ENCODE measurements at places on chromosomes 4 and X. TPM values are rescaled to one million over a fixed set of nuclear protein-coding genes. Genes with fewer than 3 reads are reported as not detected.

DNA sequence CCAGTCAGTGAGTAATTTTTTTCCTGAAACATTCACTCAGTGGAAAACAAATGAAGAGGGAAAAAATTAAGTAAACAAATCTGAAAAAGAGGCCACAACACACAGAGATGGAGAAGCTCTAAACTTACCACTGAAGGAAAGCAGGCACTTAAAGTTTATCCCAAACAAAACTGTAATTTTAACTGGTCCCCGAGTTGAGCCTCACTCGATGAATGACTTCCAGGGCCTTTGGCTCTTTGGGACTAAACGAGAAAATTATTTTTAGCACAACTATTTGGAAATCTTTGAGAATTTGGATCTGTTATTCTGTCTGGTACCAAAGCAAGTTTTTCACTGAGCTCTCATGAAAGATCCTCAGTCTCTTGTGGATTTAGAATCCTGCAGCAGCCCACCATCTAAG lies at the start of gene C1QTNF7:
TSS of gene C1QTNF7 (plus strand) at position 333 of the 400 bp plus-strand sequence. CDS start 7,711 bp downstream, outside the sequence.
- H3K36me3 ChIP-seq: no peaks in the 10 kb centered on the region
- H3K4me3 ChIP-seq: no peak within 1 kb of the TSS

- peaks cover under 1% of the 10 kb centered on the region for H3K27me3 ChIP-seq
- no peak overlapping the region for H3K27ac ChIP-seq
- H3K36me3 ChIP-seq: no peaks in the 10 kb centered on the region
- DNase-seq: no peak
- H3K4me3 ChIP-seq: peak overlapping the region; percentile 16
These were observed 78.1 kb upstream of the BOD1L1 start for GRCh38 chr4:13705521-13706041.

GRCh38 chr4:7002336-7002735 lies 40.8 kb upstream of the TADA2B start:
- H3K4me1 ChIP-seq: peaks cover 9% of the 10 kb centered on the region
- peaks cover 2% of the 10 kb centered on the region for H3K27me3 ChIP-seq
- DNase-seq: no peak
- no peak overlapping the region for H3K4me3 ChIP-seq
- no peak overlapping the region for H3K27ac ChIP-seq

DNA sequence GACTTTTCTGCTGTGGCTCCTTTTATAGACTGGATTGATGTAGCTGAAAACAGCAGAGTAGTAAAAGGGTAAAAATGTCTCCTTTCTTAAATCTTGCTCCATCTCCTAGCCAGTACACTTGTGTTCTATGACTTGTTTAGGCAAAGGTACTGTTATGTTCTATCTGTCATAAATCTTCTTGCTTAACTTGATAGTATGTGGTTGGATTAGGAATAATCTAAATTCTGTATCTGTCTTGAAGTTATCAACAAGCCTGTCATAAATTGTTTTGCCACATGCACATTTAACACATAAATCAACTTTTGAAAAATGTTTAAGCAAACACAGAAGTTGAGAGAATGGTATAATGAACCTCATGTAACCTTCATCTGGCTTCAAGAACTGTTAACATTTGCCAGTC lies 157.0 kb downstream of the FRAS1 start:
- H3K4me1 ChIP-seq: no peaks in the 10 kb centered on the region
- H3K4me3 ChIP-seq: no peak overlapping the region
- H3K36me3 ChIP-seq: no peaks in the 10 kb centered on the region
- no peaks in the 10 kb centered on the region for H3K27me3 ChIP-seq
- no peak for DNase-seq

- no peak overlapping the region for H3K4me3 ChIP-seq
- peaks cover 7% of the 10 kb centered on the region for H3K4me1 ChIP-seq
- no peak overlapping the region for H3K27ac ChIP-seq
- no peak for DNase-seq
- peaks cover 16% of the 10 kb centered on the region for H3K27me3 ChIP-seq
These were observed 58.7 kb upstream of the MAML3 start for GRCh38 chr4:140212646-140213045.

DNA sequence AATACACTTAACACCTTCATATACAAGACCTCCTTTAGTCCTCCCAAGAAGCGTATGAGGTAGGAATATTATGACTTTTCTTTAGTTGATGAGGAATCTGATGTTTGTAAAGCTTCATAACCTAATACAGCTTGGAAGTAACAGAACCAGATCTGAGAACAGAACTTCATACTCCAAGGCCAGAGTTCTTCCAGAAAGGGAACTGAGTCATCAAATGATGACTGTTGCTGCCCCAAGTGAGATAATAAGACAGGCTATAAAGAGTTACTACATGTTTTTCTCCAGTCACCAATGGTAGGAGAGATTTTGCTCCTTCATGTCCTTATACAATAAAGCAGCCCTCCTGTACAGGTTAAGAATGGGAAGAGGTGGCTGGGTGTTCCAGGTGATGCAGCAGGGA lies 74.3 kb upstream of the ANXA3 start:
- no peaks in the 10 kb centered on the region for H3K36me3 ChIP-seq
- H3K27me3 ChIP-seq: no peaks in the 10 kb centered on the region
- H3K4me1 ChIP-seq: peaks cover 25% of the 10 kb centered on the region
- DNase-seq: peak; percentile 62
- peak overlapping the region; percentile 68 for H3K27ac ChIP-seq
- peak overlapping the region; percentile 25 for H3K4me3 ChIP-seq

DNA sequence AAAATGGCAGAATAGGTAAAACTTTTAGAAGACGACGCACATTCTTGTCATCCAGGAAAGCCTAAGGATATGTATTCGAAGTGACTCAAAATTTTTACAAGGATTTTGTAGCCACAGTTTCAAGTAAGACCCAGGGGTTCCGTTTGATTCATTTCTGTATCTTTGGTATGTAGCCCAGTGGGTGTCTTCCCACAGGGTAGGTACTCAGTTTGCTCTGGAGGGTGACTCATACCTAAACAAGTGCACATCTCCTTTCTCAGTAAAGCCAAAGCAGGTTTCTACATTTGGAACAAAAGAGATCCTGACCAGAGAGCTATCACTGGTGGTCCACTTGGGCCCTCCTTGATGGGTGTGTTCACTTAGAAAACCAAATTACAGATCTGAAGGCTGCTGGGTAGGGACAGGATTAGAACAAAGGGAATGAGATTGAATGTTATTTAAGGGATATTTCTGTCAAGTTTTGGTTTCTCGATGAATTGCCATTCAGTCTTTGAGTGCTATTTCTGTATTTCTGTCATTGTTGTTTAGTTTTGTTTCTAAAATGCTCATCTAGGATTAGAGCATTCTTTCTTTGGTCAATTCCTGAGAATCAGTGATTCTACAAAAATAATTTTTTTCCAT lies 56.1 kb downstream of the PLS3 start:
- peaks cover 4% of the 10 kb centered on the region for H3K27me3 ChIP-seq
- peak; percentile 74 for DNase-seq
- H3K27ac ChIP-seq: peak overlapping the region; percentile 86
- H3K4me1 ChIP-seq: peaks cover 66% of the 10 kb centered on the region
- peak overlapping the region; percentile 83 for H3K4me3 ChIP-seq

The IL13RA2 gene
- 5.8 TPM for total RNA-seq

GRCh38 chrX:11687157-11687556 lies 21.4 kb upstream of the ARHGAP6 start:
- H3K27ac ChIP-seq: no peak overlapping the region
- no peaks in the 10 kb centered on the region for H3K36me3 ChIP-seq
- no peak overlapping the region for H3K4me3 ChIP-seq
- H3K27me3 ChIP-seq: no peaks in the 10 kb centered on the region

DNA sequence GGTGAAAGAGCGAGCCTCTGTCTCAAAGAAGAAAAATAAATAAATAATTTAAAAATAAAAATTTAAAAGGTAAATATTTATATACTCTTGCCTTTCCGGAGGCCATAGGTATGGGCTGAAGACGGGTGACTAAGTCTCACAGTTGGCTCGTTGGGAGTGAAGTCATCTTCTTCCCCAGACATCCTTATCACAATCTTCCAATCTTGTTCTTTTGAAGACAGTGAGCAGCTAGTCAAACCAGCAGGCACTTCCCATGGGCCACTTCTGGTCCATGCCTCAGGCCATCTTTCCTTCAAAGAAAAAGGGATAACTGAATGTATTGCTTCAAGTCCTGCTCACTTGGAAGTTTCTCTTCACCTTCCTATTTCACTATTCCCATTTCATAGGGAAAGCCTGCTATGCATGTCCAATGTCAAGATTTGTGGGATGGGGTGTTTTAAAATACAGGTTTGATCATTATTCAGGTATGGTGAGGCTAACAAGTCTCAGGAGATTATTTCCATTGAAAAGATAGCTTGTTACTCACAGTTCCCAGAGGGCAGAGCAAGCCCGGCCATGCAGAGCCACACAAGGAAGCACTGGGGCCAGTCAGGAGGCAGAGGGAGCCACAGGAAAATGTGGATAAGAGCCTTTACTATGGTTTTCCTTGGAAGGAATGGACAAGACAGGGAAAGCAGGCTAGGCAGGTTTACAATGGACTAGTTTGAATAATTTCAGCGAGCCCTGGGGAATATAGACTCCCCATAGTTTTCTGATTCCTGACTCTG lies 33.3 kb upstream of the VCX2 start:
- H3K4me3 ChIP-seq: no peak overlapping the region
- no peaks in the 10 kb centered on the region for H3K27me3 ChIP-seq
- no peak for DNase-seq
- no peak overlapping the region for H3K27ac ChIP-seq
- no peaks in the 10 kb centered on the region for H3K4me1 ChIP-seq

The HTR2C gene
- total RNA-seq: not detected

DNA sequence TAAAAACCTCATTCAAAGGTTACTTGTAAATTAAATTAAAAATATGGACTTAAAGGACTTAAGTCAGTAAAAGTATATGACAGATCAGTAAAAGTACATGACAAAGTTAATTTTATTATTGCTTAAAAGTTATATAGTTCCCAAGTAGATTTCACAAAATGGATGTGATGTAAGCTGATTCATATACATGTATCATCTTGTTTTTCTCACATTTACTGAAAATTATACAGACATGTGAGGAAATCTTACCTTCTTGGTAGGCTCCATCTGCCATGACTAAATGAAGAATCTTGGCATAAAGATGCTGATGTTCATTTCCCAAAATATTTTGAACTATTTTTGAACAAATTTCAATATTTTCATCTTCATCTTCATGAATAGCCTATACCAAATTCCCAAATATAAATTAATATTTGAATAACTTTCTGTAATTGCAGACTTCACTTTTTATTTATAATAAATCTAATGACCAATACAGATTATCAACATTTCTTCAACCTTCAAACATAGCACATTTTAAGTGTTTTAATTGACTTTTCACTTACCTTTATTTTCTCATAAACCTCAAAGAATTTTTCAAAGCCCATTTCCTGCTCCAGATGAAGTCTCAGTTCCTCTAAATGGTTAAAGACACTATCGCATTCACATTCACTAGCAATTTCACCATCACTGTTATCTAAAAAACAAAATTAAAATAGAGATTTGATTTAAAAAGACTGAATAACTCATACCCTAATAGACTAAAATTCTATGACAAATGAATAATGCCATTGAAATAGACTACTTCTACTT lies 129.4 kb upstream of the SH3RF1 start:
- H3K27me3 ChIP-seq: no peaks in the 10 kb centered on the region
- no peak overlapping the region for H3K27ac ChIP-seq
- peaks cover 7% of the 10 kb centered on the region for H3K36me3 ChIP-seq
- no peak for DNase-seq

The KIT gene
- 0.78 TPM for total RNA-seq

The PNMA6A gene
- 0.17 TPM for total RNA-seq

DNA sequence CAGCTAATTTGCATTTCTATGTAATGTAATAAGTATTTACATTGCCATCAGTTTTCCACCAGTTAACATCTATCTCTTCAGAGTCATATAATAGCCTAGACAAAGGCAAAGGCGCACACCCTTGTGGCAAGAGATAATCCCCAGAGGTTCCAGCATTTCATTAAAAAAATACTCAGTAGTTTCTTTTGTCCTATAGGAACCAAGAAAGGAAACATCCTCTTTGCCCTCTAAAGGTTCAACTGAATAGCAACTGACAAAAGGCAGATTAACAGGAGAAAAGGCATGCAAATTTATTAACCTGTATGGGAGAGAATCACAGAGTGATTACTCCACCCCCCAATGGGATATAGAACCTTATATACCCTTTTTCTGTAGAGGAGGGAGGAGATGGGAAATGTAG lies 48.4 kb downstream of the MAGEB17 start:
- H3K27me3 ChIP-seq: no peaks in the 10 kb centered on the region
- H3K4me1 ChIP-seq: peaks cover 14% of the 10 kb centered on the region
- no peak overlapping the region for H3K4me3 ChIP-seq
- no peak for DNase-seq
- H3K36me3 ChIP-seq: no peaks in the 10 kb centered on the region
- no peak overlapping the region for H3K27ac ChIP-seq

The MAGEB2 gene
- total RNA-seq: not detected

The CT45A2 gene
- not detected for total RNA-seq

The PHEX gene
- 0.09 TPM for total RNA-seq

- H3K4me1 ChIP-seq: no peaks in the 10 kb centered on the region
- H3K27me3 ChIP-seq: peaks cover 8% of the 10 kb centered on the region
- no peak overlapping the region for H3K4me3 ChIP-seq
- no peaks in the 10 kb centered on the region for H3K36me3 ChIP-seq
These were observed 30.5 kb upstream of the ENPP6 start for GRCh38 chr4:184248216-184248615.

- peak overlapping the region; percentile 25 for H3K4me3 ChIP-seq
- no peak overlapping the region for H3K27ac ChIP-seq
- peaks cover 24% of the 10 kb centered on the region for H3K4me1 ChIP-seq
- H3K36me3 ChIP-seq: no peaks in the 10 kb centered on the region
- H3K27me3 ChIP-seq: peaks cover 5% of the 10 kb centered on the region
- DNase-seq: peak; percentile 44
These were observed 315.9 kb downstream of the MAPK10 start for GRCh38 chr4:86043755-86044592.

- no peak for DNase-seq
- H3K27me3 ChIP-seq: no peaks in the 10 kb centered on the region
- H3K4me3 ChIP-seq: no peak overlapping the region
- no peaks in the 10 kb centered on the region for H3K36me3 ChIP-seq
- H3K27ac ChIP-seq: no peak overlapping the region
- H3K4me1 ChIP-seq: no peaks in the 10 kb centered on the region
These were observed 316.0 kb downstream of the CCSER1 start for GRCh38 chr4:90443231-90443630.

The GNRHR gene
- total RNA-seq: not detected

The TEX11 gene
- total RNA-seq: not detected

DNA sequence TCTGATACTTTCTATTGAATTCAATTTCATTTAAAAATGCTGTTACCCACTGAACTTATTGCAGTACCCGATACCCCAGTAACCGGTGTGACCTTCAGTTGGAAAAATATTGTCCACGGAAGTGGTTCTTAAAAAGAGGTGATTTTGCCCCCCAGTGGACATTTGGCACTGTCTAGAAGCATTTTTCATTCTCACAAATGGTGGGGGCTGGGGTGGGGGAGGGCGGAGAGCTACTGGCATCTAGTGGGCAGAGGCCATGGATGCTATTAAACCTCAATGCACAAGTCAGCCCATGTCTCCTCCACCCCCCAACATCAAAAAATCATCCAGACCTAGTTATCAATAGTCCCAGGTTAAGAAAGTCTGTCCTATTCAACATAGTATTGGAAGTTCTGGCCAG lies 19.6 kb upstream of the CHM start:
- no peaks in the 10 kb centered on the region for H3K36me3 ChIP-seq
- DNase-seq: no peak
- H3K27me3 ChIP-seq: peaks cover 5% of the 10 kb centered on the region
- no peak overlapping the region for H3K27ac ChIP-seq
- H3K4me3 ChIP-seq: no peak overlapping the region

Measured in HFFc6 (cell line).